ENCODE measurements at places on chromosomes 7 and 10.

DNA sequence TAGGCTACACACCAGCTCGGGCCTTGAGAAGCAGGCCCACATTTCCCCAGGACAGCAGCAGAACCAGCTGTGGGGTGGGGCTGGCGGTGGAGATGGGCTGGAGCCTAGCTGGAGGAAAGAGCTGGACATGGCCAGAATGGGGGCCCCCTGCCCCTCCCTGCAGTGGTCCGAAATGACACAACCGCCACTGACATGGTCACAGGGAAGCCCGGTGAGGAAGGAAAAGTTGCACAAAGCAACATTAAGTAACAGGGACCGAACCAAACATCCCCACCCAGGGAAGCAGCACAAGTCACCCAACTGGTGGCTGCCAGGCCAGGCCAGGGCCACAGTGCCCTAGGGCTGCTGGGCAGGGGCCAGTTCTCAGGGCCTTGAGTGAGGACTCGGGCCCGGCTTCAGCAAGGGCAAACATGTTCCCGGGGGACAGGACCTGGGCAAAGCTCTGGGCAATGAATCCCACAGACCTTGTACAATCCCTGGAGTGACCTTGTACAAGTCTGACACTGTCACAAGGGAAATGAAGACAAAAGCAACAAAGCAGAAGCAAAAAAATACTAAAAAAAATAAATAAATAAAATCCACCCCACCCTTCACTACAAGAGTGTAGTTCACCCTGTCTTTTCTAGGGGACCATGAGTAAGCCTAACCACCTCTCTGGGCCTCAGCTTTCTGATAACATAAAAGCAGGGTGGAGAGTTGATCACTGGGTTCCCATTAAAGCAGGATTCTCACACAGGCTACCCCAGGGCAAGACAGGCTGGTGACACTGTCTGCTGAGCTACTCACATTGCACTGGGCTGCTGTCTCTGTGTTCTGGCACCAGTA, 33.0 kb downstream of the PSAP start:
- DNase-seq, result no peak

DNA sequence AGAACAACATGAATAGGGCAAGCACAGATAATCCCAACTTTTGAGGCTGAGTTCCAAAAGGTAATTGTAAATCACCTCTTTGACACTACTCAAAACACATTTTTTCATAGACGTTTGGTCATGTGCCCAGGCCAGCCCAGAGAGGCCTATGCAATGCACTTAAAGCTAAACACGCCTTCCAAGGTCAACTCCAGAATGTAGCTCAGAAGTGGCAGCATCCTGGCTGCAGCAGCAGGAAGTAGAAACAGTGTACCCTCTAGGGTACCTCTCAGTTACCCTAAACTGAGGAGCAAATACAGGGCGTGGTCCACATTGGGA, 58.7 kb downstream of the OSBPL3 start:
- DNase-seq, result no peak

- DNase-seq, result no peak
These were observed 3.5 kb upstream of the EN2 start for GRCh38 chr7:155454183-155455112.

- no peak for DNase-seq
These were observed 21.8 kb downstream of the VIM start for GRCh38 chr10:17249820-17250219.

DNA sequence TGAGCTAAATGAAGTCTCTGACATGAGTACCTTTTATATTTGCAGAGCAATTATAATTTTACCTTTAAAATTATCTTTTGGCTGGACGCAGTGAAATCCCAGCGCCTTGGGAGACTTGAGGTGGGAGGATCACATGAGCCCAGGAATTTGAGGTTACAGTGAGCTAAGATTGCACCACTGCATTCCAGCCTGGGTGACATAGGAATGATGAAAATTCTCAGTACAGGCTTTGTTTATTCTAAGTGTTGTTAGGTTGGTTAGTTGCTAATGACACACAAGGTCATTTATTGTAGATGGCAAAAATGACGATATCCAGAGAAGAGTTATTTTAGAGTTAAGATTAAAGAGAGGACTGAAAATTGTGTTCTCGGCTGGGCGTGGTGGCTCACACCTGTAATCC, 87.6 kb downstream of the XRCC2 start:
- no peak for DNase-seq

DNA sequence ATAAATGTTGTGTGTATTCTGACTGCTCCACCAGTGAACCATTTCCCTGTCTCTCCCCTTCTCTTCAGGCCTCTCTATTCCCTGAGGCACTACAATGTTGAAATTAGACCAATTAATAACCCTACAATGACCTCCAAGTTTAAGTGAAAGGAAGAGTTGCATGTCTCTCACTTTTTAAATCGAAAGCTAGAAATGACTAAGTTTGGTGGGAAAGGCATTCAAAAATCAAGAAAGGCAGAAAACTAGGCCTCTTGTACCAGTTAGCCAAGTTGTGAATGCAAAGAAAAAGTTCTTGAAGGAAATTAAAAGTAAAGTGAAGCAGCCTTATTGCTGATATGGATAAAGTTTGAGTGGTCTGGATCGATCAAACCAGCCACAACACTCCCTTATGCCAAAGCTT, 198.3 kb upstream of the YAE1 start:
- DNase-seq, result no peak

DNA sequence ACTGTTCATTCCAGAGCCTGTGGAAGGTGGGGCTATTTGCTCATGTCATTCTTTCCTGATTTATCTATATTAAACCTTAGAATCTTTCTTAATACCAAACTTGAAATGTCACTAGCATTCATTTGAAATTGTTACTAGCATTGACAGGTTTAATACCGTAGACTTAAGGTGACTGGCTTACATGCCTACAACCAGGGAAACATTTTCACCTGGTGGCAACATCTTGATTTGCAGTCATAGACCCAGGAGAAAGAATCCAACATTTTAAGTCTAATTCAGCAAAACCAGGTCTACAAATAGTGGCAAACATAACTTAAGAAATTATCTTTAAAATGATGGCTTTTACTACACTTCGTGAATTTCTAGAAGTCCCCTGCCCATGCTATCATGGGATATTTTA, 353.7 kb downstream of the HTR7 start:
- no peak for DNase-seq

DNA sequence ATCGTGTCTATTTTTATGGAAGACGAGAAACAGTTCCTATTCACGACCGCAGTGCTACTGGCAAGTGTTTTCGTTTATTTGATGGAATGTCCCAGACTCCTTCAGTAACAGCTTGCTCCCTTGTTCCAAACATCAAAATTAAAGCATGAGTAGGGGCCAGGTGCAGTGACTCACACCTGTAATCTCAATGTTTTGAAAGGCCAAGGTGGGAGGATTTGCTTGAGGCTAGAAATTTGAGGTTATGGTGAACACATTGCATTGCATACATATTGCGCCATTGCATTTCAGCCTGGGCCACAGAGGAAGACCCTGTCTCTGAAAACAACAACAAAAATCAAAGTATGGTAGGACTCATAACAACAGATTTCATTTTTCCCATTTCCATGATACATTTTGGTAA, 22.8 kb downstream of the PTTG1IP2 start:
- no peak for DNase-seq

GRCh38 chr7:137881607-137882260, 35.0 kb upstream of the DGKI start:
- DNase-seq, result no peak

GRCh38 chr10:24393201-24393600, 184.3 kb downstream of the KIAA1217 start:
- DNase-seq, result no peak

- DNase-seq, result no peak
These were observed 2.6 kb upstream of the SP4 start for GRCh38 chr7:21425290-21425689.

- no peak for DNase-seq
These were observed 62.1 kb upstream of the NCAPG2 start for GRCh38 chr7:158766570-158767281.

DNA sequence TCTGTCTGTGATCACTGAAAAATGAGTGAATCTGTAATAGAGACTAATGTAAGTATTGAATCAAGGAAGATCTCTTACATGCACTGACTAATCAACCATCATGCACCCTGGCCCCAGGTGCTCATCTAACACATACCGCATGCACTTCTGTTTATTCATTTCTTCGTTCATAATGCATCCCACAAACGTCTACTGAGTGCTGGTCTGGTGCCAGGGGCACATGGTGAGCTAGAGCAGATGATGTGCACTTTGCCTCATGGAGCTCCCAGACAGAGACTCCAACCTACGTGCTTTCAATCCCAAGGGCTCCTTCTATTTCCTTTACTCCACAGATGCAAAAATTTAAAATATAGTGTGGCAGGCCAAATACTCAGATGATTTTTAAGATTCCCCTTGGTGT, 10.7 kb downstream of the C10orf90 start:
- DNase-seq, result no peak

GRCh38 chr7:80520199-80520598, 8.3 kb upstream of the GNAT3 start:
- no peak for DNase-seq

DNA sequence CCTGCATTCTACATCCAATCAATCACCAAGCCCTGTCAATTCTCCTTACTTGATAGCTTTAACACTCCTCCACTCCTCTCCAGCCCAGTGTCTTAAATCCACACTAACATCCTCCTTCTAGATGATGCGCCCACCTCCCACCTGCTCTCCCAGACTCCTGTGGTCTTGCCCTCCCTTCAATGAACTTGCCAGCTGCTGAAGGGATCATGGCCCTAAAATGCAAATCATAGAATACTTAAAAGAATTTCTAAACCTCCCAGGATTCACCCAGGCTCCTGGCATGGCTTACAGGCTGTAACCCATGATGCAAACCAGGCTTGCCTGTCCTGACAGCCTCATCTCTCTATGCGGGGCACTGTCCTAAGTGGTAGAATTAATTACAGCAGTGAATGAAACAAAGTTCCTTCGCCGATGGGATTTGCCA, 43.6 kb downstream of the SYPL1 start:
- DNase-seq, result no peak

DNA sequence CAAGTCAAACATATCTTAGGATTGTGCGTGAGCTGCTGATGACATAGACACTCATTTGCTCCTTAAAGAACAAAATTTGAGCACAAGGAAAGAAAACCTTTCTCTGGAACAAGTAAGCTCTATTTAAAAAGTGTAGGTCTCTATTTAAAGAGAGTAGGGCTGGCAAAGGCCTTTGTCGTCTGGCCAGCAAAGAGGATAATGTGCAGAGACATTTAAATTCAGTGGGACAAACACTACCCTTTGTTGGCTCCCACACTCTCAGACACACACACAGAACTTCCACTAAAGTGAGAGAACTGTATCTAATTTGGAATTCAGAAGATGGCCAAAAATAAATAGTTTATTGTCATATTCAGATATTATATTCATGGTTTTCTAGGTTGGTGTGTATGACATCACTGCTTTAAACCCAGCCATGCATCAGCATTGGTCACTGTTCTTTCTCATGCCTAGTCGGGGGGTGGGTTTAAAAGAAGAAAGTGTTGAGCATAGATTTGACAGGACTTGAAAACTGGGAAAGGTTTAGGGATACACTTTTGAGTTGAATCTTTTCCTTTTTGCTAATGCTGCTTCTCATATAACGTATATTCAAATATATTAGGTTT, 49.5 kb upstream of the HDAC9 start:
- no peak for DNase-seq

- no peak for DNase-seq
These were observed 4.3 kb downstream of the PRRT4 start for GRCh38 chr7:128357217-128357613.

GRCh38 chr7:68488341-68489060, 1109.8 kb upstream of the AUTS2 start:
- no peak for DNase-seq

- peak; percentile 3 for DNase-seq
These were observed 35.3 kb upstream of the DPYSL4 start for GRCh38 chr10:132151286-132151950.

DNA sequence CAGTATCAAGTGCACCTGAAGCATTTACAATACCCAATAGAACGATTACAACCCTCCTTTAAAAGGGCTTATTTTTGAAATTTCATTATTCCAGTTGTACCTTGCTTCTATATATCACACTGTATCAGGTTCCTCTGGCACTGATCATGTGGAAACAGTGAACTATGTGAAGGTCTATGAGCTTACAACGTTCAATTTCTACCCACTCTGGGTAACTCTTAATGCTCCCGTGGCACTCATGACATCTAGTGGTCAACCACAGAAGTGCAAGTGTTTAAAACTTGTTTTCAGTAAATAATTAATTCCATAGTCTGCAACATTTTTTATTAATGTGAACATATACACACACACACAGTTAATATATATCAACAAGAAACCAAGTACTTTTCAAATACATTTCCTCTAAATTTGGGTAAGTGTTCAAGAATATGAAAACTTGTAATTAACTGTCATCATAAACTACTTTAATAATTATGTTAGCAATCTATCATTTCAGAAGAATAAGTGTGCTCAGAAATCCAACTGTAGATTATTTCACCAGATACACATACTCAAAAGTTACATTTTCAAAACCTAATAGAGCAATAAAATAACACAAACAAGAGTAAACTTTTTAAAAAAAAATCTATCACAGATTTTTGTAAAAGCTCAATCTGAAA, 61.0 kb downstream of the MPP7 start:
- peak; percentile 57 for DNase-seq

DNA sequence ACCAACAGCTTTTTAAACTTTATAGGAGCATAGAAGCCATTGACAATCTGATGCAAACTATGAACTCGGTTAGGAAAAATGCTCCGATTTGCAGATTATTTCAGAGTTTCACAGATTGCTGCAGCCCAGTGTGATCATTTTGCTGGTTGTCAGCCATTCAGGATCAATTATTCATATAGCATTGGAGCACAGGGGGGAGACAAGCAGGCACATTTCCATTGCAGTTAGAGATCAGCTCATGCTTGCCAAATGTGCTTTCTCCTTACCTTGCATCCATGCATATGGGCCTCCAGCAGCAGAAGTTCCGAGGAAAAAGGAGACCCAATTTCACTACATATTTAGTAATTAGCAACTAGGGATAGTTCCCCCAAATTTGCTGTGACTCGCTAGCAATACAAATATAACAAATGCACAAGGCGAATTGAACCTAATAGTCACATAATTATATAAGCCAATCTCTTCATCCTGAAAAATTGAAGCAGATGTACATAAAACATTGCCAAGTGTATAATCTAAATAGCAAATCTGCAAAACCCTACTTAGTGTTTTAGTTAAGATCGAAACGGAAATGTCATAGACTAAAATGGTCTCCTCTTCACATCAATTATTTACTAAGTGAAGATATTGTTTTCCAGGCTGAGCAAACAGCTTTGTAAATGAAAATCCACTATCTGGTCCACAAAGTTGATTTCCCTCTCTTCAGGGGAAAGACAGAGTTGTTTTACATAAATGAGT, 49.5 kb upstream of the RSU1 start:
- DNase-seq, result no peak
